Stimulated activated CD8-positive, alpha-beta memory T cell treated with anti-CD3 and anti-CD28 coated beads, Interleukin-4, amount 100 ng/mL, for 24 hours (primary cell): ENCODE measurements at places on chromosomes 6 and 20.

- no peak for DNase-seq
Measured at GRCh38 chr6:123850555-123850954, 46.9 kb downstream of the NKAIN2 start.

GRCh38 chr20:22617160-22617559 is 32.8 kb upstream of the FOXA2 start:
- no peak for DNase-seq

DNA sequence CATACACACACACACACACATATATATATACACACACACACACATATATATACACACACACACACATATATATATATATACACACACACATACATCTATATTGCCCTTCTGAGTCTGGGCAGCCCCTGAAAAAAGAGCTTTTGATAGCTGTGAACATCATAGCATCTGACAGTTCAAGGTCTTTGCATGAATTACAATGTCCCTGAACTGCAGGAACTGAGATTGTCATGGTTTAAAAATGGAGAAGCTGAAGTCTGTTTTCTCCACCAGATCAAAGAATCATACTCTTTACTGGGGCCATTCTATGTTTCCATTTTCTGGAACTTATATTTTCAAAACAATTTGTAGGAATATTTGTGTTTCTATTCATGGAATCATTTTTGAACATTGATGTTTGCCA is 189.8 kb downstream of the ZDHHC14 start:
- DNase-seq, result no peak

DNA sequence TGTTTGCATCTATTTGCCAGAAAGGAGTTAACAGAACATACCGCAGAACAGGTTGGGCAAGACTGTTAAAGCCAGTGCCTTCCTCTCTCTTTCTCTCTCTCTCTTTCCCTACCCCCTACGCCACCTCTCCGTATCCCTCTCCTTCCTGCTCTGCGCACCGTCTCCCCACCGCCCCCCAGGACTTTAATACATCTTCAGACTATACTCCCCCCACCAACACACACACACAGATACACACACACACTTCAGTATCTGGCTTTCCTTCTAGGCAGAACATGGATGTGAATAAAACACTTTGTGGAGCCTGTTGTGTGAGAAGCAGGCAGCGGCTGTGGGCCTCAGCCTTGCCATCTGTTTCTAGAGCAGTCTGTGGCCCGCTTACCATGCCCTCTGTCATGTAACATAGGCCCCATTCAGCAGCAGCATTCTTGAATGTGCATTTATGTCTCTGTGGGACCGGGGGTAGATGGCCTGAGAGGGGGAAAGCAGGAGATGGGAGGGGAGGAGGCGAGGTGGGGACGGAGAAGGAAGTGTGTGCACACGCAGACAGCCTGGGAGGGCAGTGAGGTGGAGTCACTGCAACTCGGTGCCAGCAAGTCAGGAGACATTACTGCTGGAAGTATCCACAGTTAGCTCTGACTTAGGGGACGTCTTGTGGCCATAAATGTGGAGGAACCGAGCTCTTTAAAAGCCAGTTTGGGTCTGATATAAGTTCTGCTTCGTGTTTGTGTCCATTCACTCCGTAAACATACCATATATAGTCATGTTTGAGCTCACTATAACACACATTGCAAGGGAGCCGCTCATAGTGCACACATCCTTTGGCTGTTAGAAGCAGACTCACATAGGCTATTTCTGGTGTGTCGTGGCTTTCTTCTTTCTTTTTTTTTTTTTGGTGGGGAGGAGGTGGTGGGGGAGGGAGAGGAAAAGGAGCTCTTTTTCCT is 38.4 kb downstream of the RREB1 start:
- no peak for DNase-seq

- no peak for DNase-seq
Measured at GRCh38 chr6:118908441-118908840, 14.5 kb downstream of the ASF1A start.

- no peak for DNase-seq
Measured at GRCh38 chr6:10800810-10801209, 37.5 kb downstream of the MAK start.

DNA sequence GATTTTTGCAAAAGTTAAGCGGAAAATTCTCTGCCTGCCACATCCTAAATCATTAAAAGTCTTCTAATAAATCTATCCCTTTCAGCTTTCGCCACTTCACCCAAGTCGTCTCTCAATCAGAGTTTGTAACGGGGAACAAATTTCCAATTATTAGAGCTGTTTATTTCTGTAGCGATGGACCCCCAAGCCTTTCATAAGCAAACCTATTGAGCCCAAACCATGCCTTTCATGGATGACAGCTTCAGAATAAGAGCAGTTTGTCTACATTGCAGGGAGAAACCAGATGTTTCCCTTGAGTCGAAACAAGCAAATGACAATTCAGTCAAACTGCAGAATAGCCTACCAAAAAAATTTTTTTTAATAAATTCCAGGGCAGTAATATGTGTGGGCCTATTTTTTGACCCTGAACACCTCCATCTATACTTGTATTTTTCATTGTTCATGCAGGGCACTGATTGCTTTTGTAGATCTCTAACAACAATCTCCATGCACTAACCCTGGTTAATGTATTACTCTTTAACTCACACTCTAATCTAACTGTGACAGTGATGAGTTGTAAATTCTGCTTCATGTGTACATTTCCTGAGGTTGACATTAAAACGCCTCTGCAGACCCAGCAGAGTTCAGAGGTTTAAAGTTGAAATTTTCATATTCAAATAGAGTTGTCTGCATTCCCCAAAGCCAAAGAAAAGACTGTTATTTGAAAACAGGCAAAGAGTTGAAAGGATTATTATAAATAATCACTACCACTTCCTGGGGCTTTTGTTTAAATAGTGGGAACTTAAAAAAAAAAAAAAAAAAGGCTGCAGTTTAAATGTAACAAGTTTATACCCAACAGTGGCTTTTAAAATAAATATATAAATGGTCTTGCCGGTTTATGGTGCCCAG is 64.5 kb downstream of the ATP9A start:
- DNase-seq, result no peak

GRCh38 chr20:33796263-33796906 is 14.8 kb upstream of the CHMP4B start:
- no peak for DNase-seq

GRCh38 chr20:12327205-12327604 is 409.5 kb downstream of the BTBD3 start:
- DNase-seq, result no peak

DNA sequence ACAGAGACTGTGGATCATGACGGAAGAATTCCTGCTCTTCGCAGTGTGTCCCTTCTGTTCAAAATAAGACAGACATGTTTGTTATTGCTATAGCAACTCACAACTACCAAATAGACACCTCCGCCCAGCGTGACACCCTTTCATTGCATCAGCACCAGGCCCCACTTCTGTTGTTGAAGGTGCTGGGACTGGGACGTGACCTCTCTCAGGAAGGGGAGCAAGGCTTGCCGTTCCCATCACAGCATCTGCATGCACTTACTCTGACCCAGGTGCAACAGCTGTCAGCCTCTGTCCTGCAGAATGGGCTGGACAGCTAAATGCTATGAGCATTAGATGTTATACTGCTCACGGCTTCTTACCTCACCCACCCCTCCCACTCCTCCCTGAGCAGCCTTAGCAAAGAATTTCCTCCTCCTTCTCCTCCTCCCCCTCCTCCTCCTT is 94.1 kb downstream of the DACT2 start:
- DNase-seq, result no peak

DNA sequence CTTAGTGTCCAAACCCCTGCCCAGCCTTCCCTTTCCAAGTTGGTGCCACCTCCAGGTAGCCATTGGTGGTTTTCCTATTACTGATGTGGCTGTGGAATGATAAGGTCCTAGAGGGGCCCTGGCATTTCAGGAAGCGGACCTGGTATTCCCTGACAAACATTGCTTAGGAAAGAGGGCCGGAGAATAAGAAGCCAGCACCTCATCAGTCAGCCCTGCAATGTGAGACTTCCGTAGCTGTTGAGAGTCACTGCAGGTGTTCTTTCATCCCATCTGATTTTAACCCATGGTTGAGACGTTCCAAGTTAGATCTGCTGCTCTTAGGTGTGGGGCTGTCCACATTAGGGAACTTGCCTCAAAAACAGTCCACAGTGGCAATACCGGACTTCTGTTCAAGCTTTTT is 14.8 kb upstream of the NPEPL1 start:
- DNase-seq, result no peak

GRCh38 chr20:49935746-49936152 is 448 bp upstream of the RNF114 start:
- no peak for DNase-seq

DNA sequence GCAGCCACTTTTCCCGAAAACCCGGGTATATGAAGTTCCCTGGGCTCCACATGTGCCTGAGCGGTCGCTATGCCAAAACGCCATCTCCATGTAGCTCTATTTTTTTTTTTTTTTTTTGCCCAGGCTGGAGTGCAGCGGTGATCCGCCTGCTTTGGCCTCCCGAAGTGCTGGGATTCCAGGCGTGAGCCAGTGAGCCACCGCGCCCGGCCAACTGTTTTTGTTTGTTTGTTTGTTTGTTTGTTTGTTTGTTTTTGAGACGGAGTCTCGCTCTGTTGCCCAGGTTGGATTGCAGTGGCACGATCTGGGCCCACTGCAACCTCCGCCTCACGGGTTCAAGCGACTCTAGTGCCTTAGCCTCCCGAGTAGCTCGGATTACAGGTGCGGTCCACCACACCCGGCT is 237.5 kb upstream of the IRAK1BP1 start:
- DNase-seq, result no peak

GRCh38 chr6:69314531-69314930 is 482.3 kb downstream of the LMBRD1 start:
- DNase-seq, result no peak

DNA sequence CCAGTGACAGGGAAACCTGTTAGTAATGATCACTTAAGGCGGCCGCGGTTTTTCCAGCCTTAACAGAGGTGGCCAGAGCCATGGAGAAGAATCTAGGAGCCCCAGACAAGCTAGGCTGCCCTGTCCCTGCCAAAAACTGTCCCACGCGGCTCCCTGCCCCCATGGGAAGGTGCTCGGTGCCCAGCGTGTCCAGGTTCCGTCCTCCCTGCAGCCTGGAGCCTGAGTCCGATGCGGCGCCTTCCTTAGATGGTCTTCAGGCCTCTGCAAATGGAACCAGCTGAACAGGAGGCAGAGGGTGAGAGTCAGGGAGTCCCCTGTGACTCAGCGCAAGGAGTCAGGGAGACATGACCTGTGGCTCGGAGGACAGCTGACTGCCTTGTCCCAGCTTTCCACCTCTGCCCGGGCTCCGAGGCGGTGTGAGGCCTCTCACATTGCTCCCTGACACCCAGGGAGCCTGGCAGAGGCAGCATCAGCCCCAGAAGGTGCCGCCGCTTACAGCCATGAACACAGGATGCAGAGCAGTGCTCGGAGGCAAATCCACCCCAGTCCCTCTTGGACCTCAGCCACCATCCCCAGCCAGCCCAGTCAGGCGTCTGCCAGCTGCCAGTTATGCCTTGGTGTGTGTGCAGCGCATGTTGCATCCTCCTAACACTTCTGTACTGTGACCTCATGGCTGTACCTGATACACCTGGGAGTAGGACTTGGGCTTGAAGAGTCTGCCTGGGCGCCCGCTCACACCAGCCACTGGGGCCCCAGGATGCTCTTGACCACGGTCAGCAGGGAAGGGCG is 377.7 kb downstream of the CDH4 start:
- DNase-seq, result no peak

DNA sequence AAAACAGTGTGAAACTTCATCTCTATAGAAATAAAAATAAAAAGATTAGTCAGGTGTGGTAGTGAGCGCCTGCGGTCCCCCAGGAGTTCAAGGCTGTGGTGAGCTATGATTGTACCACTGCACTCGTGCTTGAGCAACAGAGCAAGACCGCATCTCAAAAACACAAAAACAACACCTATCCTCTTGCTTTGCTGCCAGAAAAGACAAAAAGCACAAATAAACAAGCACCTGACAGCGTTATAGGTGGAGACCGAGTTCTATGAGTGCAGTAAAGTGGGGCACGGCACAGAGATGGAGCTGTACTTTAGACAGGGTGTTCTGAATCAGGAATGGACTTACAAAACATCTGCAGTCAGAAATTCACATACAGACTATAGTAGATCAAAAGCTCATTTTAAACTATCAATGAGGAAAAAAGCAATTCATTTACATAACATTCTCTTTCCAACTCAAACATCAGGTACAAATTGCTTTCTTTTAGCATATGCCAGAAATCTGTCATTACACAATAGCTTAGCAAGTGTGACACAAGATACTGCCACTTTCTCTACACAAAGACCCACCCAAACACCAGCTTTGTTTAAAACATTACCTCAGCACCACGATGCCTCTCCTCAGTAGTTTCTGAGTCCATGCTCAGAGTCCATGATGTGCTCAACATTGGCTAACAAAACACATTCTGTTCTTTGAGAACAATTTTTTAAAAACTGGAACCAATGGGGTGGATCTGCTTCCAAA is 10.1 kb downstream of the EZR start:
- DNase-seq, result no peak

GRCh38 chr6:122130026-122130348 is 269.5 kb upstream of the HSF2 start:
- no peak for DNase-seq

- no peak for DNase-seq
Measured at GRCh38 chr20:4673371-4674001, 48.2 kb upstream of the PRND start.

DNA sequence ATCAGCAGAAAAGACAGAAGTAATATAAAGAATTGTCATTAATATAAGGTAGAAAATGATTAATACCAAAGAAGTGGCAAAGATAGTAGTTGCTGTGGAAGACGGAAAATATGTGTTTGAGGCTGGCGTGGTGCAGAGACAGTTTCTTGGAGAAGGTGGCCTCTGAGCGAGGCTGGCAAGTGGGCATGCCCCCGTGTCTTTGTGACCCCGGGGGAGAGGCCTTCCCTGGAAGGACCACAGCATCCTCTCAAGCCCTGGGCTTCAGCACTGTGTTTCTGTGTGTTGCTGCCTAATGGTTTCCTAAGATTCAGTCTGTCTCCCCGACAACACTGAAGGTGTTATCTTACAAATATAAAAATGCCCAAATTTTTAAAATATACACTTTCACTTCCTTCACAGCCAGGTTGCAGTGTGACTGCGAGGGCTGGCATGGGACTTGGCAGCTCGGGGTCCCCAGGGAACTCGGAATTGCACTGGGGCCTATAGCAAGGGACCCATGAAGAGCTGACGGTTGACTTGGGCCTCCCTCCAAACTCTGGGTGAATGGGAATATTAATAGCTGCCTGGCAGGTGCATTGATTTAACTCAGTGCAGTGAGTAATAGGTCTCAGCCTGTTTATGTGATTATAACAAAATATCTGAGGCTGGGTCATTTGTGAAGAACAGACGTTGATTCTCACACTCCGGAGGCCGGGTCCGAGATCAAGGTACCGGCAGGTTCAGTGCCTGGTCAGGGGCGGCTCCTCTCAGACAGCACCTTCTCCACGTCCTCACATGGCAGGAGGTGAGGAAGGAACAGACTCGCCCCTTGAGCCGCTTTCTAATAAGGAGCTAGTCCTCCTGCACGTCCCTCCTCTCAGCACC is 47.4 kb upstream of the AFDN start:
- no peak for DNase-seq
